ENCODE measurements at places on chromosomes 13 and 19.
A peak's percentile ranks its signal among the peaks of the same experiment; 100 is the strongest.

DNA sequence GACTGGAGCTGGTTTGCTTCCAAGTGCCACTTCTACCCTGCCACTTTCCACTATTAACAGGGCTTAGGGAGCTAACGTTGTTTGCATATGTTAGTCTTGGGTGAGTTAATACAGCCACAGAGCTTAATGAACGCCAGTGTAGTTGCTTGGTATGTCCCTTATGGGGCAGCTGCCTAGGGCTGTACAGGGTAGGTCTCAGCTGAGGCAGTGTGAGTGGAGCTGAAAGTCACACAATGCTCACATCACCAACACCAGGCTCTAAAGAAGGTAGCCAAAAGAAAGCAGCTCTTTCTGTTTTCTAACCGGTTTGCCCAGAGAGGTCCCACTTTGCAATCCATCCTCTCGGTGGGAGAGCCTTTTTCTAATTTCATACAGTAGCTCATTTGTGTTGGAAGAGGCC, 186.2 kb downstream of the RGCC start:
- no peak for DNase-seq

GRCh38 chr13:85819513-85819912, 20.3 kb upstream of the SLITRK6 start:
- DNase-seq, result no peak

GRCh38 chr13:94309576-94309975, 169.9 kb downstream of the DCT start:
- DNase-seq, result no peak

DNA sequence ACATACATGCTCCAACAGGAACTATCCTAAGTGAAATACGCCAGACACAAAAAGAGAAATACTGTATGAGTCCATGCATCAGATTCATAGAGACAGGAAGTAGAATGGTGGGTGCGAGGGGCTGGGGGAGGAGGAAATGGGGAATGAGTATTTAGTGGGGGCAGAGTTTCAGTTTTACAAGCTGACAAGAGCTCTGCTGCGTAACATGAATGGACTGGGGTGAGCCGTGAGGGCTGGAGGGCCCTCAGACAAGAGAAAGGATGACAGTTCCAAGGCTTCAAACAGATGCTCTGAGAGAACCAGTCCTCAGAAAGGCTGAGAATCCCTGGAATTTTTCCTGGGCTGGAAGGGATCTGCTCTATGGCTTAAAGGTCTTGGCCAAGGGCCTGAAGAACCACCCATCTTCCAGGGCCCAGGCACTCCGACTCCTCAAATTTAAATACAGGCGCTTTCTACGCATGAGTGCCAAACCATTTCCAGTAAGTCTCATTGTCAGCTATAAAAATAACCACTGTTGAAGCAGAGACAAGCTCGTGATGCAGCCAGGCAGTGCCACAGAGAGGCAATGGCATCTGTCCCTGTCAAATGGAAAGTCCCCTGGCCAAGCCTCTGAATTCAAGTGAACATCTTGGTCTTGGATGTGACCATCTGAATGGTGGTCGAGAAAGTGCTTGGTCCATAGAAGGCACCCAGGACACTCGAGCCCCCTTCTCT, 17.5 kb downstream of the KLF2 start:
- DNase-seq, result no peak

- DNase-seq, result no peak
These were observed 59.7 kb upstream of the MTIF3 start for GRCh38 chr13:27510082-27510481.

GRCh38 chr13:76225815-76226489, 589.8 kb downstream of the LMO7 start:
- no peak for DNase-seq

- no peak for DNase-seq
These were observed 20.9 kb downstream of the KLHL26 start for GRCh38 chr19:18657590-18658365.

DNA sequence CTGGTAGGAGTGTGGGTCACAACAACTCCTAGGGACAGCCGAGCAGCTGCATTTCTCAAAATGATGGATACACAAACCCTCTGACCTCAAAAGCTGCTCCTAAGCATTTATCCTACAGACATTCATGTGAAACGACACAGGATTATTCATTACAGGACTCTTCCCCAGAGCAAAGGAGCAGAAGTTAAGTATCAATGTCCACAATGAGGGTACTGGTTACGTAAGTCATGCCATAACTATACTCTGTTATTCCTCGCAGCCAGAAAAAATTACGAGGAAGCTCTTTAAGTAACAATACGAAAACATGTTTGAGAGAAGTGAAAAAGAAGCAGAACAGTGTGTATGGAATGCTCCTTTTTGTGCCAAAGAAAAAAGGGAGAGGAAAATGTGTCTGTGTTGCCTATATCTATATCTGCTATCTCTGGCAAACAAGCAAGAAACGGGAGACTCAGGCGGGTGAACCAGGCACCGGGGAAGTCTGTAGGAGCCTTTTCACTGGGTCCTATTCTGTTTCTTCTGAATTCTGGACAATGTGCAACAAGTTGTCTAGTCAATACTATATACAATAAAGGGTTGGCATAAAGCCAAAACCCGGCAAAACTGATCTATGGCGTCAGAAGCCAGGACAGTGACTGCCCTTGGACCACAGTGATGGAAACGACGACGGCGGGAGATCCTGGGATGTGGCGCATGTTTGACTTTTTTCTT, 1.3 kb downstream of the ISOC2 start:
- no peak for DNase-seq

GRCh38 chr19:49430678-49431329, 5.6 kb downstream of the GFY start:
- DNase-seq, result no peak

DNA sequence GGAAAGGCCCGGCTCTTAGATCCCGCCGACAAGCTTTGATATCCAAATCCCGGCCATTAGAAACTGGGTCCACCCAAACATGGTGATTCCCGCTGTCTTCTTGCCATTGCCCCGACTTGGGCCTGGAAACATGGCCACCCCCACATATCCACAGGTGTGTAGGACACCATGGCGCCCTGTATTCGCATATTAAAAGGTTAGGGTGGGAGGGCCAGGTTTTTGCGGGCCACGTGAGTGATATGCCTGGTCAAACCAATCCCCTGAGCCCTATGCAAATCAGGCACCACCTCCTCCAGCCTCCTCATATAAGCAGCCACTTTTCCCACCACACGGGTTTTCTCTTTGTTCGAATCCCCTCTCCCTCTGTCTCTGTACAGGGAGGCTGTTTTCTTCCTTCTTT, 766.4 kb downstream of the UQCRFS1 start:
- DNase-seq, result no peak

DNA sequence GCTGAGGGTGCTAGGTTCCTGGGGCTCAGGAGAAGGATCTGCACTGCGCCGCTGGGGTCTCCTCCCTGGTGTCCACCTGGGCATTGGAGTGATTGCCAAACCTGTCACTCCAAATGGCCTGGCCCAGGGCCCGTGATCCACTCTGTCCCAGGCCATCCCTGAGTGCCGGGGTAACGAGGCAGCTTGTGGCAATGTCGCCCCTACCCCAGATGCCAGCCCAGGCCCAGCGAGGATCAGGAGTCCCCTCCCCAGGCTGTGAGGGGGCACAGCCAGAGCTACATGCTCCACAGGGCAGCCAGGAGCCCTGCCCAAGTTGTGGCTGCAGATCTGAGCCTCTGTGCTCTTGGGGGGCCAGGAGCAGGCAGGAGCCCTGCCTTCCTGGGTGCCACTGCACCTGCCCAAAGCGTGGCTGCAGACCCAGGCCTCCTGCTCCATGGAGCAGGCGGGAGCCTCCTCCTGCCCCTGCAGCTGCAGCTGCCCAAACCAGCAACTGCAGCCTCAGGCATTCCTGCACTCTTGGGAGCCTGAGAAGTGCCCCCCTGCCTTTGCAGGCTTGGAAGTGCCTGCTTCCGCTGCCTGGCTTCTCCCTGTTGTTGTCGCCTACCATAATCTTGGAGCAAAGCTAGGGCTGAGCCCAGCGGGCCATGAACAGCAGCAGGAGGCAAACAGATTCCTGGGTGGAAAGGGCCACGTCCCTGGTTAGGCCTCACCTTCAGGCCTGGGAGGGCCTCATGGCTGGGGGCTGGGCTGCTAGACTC, 4.6 kb downstream of the IGFL4 start:
- no peak for DNase-seq

- DNase-seq, result no peak
These were observed 48.5 kb downstream of the PEX11G start for GRCh38 chr19:7440188-7440975.

GRCh38 chr13:99004978-99005377, 27.1 kb upstream of the DOCK9 start:
- no peak for DNase-seq

GRCh38 chr19:37692956-37693620, 26.5 kb downstream of the ZNF607 start:
- no peak for DNase-seq

GRCh38 chr19:47324502-47324901, 7.5 kb upstream of the C5AR2 start:
- no peak for DNase-seq

DNA sequence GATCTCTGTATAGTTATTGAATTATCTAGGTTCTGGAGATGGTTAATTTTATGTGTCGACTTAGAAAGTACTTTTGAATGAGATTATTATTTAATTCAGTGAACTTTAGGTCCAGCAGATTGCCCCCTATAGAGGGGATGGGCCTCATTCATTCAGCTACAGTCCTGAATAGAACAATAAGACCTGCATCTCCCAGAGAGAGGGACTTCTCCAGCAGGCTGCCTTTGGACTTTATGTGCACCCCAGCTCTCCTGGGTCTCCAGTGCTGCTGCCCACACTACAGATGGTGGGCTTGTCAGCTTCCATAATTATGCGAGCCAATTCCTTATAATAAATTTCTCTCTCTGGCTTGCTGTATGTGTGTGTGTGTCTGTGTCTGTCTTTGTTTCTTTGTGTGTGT, 39.3 kb upstream of the KL start:
- no peak for DNase-seq

DNA sequence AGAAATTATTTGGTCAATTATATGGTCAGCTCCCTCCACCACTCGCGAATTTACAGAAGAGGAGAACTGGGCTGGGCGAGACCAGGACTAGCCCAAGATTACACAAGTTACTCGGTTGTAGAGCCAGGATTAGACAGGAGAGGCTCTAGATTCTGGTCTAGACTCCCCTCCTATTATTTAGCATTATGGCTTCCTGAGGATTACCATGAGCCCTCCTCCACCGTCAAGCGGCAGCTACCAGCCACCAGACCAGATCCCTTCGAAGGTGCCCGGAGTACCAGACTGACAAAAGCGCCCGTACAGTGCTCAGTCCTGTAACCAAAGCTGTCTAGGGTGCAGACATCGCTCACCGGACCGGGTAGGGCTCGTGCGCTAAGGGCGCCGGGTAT, 497 bp upstream of the MLNR start:
- no peak for DNase-seq

GRCh38 chr19:20371911-20372310, 193.7 kb downstream of the ZNF737 start:
- no peak for DNase-seq

GRCh38 chr13:60759499-60759898, 362.5 kb downstream of the TDRD3 start:
- DNase-seq, result no peak

- DNase-seq, result no peak
These were observed 59.0 kb downstream of the CCDC70 start for GRCh38 chr13:51920786-51921185.

DNA sequence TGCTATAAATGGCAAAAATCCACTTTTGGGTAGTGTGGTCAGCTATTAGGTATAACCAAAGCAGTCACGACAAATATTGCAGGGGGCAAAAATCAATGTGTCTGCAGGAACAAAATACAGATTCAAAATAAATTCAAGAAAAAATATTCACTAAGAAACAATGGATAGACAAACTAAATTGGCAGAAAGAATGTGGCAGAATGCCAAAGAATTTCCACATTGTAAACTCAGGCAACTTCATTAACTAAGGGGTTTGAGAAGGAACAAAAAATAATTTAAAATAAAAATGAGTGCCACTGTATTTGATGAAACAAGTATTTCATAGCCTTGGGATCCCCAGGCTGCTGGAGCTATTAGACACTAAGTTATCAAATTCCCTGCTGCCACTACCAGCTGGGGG, 193.1 kb downstream of the VWA8 start:
- no peak for DNase-seq

- no peak for DNase-seq
These were observed 62.2 kb downstream of the DNAJC15 start for GRCh38 chr13:43085545-43085944.

- no peak for DNase-seq
These were observed 36.4 kb downstream of the TEX26 start for GRCh38 chr13:30968846-30969245.

DNA sequence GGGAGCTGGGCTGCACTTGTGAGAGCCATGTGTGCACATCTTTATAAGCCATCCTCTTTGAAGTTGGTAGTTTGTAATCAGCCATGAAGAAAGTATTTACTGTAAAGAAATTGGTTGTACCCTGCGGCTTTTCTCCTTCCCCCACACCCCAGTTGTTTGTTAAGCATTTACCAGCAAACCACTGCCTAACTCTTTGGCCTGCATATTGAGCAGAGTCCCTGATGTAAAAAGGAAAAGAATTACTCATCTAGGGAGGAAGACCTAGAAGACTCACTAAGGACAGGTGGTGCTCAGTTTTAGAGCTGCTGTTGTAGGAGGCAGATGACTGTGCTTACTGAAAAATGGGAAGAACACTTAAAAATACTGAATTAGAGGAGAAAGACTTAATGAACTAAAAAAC, 245.3 kb downstream of the PCCA start:
- DNase-seq, result no peak

DNA sequence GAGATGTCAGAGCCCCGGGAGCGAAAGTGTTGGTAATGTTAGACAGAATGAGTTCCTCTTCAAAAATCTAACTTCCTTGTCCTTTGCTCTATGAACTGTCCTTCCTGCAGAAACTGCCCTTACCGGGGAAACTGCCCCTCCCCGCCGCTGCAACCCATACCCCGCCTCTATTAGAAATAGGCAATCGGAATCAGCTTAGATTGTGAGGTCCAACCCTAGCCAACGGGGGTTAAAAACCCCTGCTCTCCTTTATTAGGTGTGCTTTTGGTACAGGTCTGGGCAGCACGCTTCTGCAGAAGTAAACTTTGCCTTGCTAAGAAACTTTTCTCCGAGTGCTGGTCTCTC, 11.5 kb upstream of the CAPNS1 start:
- no peak for DNase-seq

GRCh38 chr13:50213526-50213925, 198.3 kb downstream of the KCNRG start:
- no peak for DNase-seq

GRCh38 chr19:4866595-4867424, 657 bp downstream of the PLIN3 start:
- peak; percentile 13 for DNase-seq

All from stimulated activated CD8-positive, alpha-beta memory T cell treated with anti-CD3 and anti-CD28 coated beads, Interleukin-15, amount 100 ng/mL, for 1 hour (primary cell).